ENCODE measurements at places on chromosomes 1 and 21.

GRCh38 chr1:168623003-168623828 is 46.8 kb downstream of the XCL1 start:
- peak; percentile 79 for DNase-seq

GRCh38 chr1:157199421-157199755 is 61.2 kb upstream of the ETV3 start:
- DNase-seq, result no peak

DNA sequence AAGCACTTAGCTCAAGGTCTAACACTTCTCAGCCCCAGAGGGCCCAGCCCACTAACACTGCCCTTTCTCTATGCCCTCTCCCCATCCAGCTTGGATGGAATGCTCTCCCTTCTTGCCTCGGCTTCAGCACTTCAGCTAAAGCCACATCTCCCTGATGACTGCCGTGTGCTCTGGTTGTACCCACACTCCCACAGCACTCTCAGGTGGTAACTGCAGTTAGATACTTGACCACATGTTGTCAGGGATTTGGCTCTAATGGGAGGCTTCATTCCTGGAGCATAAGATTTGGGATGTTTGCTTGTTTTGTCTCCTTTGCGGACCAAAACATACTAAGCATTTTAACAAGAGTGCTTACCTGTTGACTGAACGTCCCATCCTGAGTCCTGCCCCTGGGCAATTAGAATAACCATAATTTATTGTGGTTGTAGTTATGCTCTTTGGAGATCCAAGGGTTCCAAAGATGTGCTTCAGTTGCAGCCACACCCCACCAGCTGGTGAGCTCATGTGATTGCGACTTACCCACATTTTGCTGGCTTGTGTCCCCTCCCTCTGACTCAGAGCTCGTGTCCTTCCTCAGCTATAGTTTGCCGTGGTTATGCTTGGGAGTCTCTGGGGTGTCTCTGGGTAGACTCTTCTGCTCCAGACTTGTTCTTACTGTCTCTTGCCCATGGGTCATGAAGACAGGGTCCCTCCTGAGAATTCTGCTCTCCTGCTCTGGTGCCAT is 7.7 kb upstream of the SLC26A9 start:
- DNase-seq, result peak; percentile 62

DNA sequence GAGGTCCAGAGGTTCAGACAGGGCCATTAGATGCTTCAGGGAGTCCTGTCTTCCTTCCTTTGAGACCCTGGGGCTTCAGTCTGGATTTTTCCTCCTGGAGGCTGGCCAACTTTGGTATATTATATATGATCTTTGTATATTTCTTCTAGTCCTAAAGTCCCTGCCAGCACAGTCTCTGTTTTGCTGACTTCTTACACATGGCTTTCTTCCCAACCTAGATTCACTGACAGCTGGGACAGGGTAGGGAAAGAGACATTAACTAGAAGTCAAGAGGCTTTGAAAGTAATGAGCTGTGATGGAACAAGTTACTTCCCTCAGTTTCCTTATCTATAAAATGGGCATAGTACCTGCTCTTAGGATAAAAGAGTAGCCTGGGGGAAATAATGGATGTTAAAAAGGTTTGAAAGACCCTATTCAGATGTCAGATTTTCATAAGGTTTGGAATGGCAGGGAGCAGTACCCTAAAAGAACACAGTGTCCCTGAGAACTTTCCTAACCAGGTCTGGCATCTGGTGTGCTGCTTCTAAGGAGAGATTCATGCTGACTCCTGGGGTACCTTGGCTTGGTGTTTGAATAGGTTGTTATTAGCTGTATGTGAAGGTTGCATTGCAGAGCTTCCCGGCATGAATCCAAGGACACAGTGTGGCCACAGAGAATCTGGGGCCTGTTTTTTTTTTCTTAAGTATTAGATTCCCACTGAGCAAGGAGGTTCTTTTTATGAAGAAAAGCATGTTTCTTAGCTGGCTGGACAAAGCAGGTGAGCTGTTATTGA is 47.6 kb downstream of the RASSF5 start:
- DNase-seq, result no peak

- DNase-seq, result no peak
Measured at GRCh38 chr1:51044834-51045233, 57.2 kb upstream of the C1orf185 start.

- peak; percentile 17 for DNase-seq
Measured at GRCh38 chr1:47410068-47410455, 6.0 kb upstream of the FOXE3 start.

GRCh38 chr1:25643929-25644328 is 27.3 kb downstream of the MAN1C1 start:
- no peak for DNase-seq

DNA sequence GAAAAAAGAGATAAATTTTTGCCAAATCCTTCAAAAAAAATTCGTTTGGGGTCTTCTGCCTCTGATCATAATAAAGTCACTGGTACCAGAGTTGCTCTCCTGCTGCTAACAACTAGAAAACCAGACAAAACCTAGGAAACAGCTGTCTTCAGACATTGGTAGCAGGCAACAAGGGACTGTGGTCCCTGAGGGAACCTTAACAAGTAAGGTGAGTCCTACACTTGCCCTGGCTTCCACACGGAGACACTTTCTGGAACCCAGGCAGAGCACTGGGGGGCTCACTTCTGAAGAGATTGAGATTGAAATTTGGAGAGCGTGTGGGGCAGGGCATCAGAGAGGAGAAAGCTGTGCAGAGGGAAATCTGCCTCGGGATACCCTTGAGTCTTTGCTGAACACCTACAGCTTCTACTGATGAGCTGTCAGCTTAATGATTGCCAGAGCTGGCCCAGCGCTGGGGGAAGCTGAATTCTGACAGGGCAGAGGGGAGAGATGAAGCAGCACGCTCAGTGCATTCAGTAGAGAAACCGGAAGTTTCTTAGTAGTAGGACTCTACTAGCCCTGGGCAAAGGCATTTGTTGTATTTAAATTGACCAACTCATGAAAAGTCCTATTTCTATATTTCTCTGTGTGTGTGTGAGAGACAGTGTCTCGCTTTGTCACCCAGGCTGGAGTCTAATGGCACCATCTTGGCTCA is 18.5 kb upstream of the FAM89A start:
- no peak for DNase-seq

DNA sequence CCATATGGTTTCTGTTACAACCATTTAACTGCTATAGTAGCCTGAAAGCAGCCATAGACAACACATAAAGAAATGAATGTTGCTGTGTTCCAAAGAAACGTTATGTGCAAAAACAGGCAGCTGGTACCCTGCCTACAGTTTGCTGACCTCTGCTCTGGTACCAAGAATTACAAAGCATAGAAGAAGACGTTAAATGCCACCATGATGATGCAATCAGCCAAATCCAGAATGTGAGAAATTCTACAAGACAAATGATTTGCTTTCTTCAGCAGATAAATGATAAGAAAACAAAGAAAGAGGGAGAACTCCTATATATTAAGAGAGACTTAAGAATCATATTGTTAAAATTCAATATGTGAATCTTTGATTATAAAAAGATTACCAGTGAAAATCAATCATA is 97.8 kb upstream of the PDE4B start:
- peak; percentile 50 for DNase-seq

GRCh38 chr1:150577557-150578271 is 1.7 kb downstream of the MCL1 start:
- no peak for DNase-seq

GRCh38 chr1:27632387-27633297 is 2.3 kb downstream of the FGR start:
- peak; percentile 71 for DNase-seq

GRCh38 chr1:65471861-65472332 is 51.4 kb downstream of the LEPR start:
- DNase-seq, result no peak

DNA sequence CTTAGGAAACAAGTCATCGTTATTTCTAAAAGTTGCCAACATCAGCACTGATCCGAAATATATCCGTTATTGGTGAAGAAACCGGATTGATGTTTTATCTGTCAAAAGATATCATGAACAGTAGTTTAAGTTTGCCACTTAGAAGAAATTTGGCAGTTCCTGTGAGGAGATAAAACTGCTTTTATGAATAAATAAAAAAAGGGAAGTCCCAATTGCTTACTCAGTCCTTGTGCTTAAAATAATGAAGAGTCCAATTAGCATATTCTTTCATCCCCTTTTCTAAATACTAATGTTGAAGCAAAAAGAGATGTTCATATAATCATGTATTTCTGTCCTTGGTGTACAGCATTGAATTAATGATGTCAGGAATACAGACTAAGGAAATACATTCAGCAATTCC is 164.6 kb downstream of the NCAM2 start:
- peak; percentile 23 for DNase-seq

GRCh38 chr1:2411801-2412394 is 466 bp downstream of the PEX10 start:
- no peak for DNase-seq

DNA sequence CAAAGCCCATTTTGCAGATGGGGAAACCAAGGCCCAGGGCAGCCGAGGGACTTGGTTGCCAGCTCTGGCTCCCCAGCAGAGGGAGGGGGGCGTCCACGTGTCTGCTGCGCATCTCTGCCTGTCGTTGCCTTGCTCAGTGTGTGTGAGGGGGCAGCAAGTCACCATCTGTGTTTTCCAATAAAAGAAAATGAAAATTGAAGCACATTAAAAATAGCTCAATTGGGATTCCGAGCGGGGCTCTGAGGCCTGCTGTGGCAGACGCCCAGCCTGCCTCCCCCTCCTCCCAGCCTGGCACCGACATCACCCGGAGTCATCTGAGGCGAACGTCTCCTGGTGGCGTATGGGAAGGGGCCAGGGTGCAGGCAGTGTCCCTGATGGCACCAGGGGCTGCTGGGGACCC is 51.2 kb downstream of the EPHB2 start:
- DNase-seq, result no peak

DNA sequence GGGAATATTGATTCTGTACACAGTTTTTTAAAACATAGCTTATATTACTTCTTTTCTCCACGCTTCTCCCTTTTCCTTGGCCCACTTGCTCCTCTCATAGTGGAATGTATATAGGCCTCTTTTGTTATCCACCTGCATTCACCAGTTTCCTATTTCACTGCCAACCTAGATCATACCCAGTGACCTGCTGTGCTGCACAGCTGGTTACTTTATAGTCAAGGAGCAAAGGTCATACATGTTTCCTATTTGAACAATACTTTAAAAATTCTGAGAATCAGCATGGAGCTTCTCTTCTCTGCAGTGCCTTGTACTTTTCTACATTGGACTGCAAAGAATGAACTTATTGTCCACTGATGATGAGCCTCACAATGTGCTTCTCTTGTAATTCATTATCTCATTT is 4.3 kb upstream of the SLC35D1 start:
- DNase-seq, result no peak

GRCh38 chr1:198651650-198652400 is 13.0 kb downstream of the PTPRC start:
- DNase-seq, result peak; percentile 48

GRCh38 chr1:233015965-233016364 is 65.6 kb downstream of the NTPCR start:
- peak; percentile 25 for DNase-seq

GRCh38 chr21:36132696-36133095 is 2.2 kb upstream of the CBR3 start:
- DNase-seq, result no peak

DNA sequence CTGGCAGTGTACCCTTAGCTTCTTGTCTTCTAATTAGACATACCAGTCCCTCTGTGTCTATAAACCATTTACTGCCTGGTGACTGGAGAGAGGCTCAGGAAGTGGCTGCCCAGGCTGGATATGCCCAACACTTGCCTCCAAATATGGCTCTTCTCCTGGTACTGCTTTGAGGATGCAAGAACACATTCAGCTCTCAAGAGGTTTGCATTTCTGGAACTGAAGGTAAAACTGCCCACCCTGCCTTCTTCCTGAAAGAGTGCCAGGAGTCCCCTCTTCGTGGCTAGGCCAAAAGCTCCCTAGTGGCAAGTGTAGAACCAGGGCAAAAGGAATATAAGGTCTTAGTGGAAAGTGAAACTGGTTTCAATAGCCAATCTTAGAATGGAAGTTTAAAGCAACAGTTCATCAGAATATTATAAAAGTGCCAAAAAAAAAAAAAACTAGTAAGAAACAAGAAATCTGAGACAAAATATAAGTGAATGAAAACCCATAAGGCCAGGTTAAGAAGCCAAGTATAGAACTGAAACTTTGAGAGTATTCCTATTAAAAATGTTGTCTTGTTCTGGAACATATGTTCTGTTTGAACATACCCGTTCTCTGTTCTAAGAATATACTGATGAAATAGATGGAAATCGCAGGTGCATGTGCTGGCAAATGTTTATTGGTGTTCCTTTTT is 77.2 kb upstream of the CTTNBP2NL start:
- DNase-seq, result no peak

- DNase-seq, result no peak
Measured at GRCh38 chr1:173861731-173862145, 6.1 kb downstream of the GAS5 start.

DNA sequence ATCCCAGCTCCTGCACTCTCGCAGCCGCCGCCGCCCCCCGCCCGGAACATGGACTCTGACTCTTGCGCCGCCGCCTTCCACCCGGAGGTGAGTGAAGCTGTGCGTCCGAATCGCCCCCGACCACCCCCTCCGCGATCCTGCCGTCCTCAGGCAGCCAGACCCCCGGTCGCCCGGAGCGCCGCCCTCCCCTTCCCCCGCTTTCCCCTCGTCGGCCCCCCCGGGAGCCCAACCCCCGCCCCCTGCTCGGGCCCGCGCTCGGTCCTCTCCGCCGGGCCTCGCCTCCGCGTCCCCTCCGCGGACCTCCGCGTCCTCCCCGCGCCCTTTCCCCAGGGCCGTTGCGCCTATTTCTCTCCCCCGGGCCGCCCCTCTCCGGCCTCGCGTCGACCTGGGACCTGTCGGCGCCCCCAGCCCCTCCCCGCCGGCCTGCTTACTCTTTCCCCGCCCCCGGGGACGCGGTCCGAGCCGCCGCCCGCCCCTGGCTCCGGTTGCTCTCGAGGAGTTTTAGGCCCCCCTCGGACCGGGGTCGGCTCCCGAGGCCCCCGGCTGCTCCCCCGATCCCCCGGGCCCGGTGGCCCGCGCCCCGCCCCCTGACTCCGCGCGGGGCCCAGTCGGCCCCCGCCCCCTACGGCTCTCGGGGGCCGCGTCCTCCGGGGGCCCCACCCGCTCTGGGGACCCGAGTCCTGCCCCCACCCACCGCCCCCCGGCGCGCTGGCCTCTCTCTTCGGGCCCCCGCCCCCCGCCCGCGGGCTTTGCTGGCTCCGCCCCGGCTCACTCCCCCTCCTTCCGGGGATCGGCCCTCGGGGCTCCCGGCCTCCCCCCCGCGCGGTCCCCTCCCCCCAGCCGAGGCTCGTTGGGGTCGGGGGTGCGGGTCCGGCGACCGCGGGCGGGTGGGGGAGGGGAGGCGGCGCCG is 743 bp downstream of the PHF13 start:
- no peak for DNase-seq

- DNase-seq, result peak; percentile 82
Measured at GRCh38 chr1:159092036-159092760, 15.6 kb upstream of the AIM2 start.
